ENCODE measurements at places on chromosomes 1 and 21.

- H3K4me1 ChIP-seq, result no peaks in the 10 kb centered on the region
- H3K4me3 ChIP-seq, result no peak overlapping the region
- H3K27me3 ChIP-seq, result no peaks in the 10 kb centered on the region
- H3K27ac ChIP-seq, result no peak overlapping the region
Measured at GRCh38 chr1:193525917-193526710, 339.7 kb upstream of the B3GALT2 start.

GRCh38 chr1:1436630-1437032 is 1.1 kb downstream of the VWA1 start:
- H3K4me3 ChIP-seq, result peak overlapping the region; percentile 73
- H3K27ac ChIP-seq, result peak overlapping the region; percentile 28
- peaks cover 3% of the 10 kb centered on the region for H3K36me3 ChIP-seq

DNA sequence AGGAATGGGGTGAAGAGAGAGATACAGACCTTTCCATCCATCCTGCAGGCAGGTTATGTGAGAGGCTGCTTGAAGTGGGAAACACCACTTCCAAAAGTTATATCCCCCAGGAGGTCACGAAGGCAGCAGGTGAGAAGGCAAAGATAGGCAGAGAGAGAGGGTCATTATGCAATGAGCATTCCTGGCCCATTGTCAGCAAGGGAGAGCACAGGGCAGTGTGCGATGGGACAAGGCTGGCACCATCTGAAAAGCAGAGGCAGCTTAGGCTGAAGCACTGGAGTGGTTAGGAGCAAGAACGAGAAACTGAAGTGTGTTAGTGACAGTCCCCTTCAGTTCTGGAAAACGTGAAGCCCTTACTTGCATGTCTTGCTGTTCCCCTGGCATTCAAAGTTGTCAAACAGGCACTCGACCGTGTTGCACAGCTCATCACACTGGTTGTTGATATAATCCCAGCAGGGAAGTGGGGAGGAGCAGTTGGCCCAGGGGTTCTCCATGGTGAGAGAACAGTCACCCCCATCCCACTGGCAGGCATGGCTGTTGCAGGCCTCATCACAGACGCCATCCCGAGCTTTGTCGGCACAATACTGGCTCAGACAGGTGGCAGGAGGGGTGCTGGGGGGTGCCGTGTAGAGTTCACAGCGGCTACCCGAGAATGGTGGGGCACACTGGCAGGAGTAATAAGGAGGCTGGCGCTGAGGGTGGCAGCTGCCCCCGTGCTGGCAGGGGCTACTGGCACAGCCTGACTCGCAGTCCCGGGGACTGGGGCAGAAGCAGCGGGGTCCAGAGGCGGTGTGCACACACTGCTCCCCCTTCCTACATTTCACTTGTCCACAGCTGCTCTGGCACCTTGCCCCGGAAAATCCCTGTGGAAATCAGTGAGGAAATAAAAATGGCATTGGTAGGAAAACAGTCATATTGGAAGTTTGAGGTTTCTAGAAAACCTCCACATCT is 28.9 kb upstream of the ADAM30 start:
- no peak overlapping the region for H3K27ac ChIP-seq
- no peak overlapping the region for H3K4me3 ChIP-seq
- no peak for DNase-seq
- peaks cover 91% of the 10 kb centered on the region for H3K36me3 ChIP-seq

GRCh38 chr21:34909492-34910292 is 139.4 kb downstream of the RUNX1 start:
- H3K27me3 ChIP-seq, result no peaks in the 10 kb centered on the region
- peaks cover 6% of the 10 kb centered on the region for H3K4me1 ChIP-seq
- no peak overlapping the region for H3K4me3 ChIP-seq
- H3K36me3 ChIP-seq, result no peaks in the 10 kb centered on the region
- DNase-seq, result no peak
- no peak overlapping the region for H3K27ac ChIP-seq

DNA sequence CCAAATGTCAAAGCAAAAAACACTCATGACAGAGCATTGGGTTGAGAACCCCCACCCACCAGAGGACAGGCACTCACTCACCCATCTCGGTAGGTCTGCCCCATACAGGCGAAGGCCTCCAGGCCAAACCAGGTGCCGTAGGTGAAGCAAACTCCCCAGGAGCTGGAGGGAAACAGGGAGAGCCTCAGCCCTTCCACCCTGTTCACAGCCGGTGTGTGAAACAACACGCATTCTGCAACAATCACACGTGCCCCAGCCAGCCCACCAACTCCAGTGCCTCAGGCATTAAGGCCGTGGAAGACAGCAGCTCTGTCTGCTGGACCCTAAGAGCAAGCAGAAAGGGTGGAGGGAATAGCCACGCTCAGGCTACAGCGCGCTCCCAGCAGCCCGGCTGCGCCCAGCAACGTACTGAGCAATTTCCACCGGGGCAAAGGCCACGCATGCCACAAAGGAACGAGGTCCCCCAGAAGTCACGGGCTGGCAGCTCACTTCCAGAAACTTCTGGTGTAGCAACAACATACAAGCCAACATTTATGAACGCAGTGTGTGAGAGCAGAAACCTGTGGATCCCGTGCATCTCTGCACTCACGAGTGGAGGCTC is 11.4 kb upstream of the SPATC1L start:
- H3K27me3 ChIP-seq, result no peaks in the 10 kb centered on the region
- peaks cover 32% of the 10 kb centered on the region for H3K36me3 ChIP-seq
- H3K4me1 ChIP-seq, result no peaks in the 10 kb centered on the region
- no peak overlapping the region for H3K4me3 ChIP-seq

GRCh38 chr1:10860682-10861081 is 64.2 kb upstream of the CASZ1 start:
- H3K4me1 ChIP-seq, result no peaks in the 10 kb centered on the region
- no peaks in the 10 kb centered on the region for H3K36me3 ChIP-seq
- H3K27ac ChIP-seq, result no peak overlapping the region
- no peak overlapping the region for H3K4me3 ChIP-seq
- no peak for DNase-seq

- no peaks in the 10 kb centered on the region for H3K36me3 ChIP-seq
- no peak overlapping the region for H3K27ac ChIP-seq
- no peak for DNase-seq
- no peaks in the 10 kb centered on the region for H3K4me1 ChIP-seq
- no peak overlapping the region for H3K4me3 ChIP-seq
Measured at GRCh38 chr1:80083892-80084291, 1077.4 kb upstream of the ADGRL4 start.

DNA sequence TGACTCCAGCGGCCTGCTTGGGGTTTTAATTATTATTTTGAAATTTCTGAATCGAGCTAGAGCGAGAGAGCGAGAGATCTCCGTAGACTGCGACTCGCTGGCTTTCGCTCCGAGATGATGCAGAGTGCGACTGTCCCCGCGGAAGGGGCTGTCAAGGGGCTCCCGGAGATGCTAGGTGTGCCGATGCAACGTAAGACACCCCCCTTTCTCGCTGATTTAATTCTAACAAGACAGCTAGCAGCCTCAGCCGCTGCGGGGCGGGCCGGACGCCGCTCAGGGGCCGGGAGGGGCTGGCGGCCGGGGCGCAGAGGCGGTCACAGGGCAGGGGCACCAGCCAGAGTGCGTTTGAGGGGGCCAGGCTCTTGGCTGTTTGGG is 339 bp downstream of the LHX4 start:
- no peaks in the 10 kb centered on the region for H3K36me3 ChIP-seq
- H3K4me3 ChIP-seq, result peak overlapping the region; percentile 69
- no peak overlapping the region for H3K27ac ChIP-seq

DNA sequence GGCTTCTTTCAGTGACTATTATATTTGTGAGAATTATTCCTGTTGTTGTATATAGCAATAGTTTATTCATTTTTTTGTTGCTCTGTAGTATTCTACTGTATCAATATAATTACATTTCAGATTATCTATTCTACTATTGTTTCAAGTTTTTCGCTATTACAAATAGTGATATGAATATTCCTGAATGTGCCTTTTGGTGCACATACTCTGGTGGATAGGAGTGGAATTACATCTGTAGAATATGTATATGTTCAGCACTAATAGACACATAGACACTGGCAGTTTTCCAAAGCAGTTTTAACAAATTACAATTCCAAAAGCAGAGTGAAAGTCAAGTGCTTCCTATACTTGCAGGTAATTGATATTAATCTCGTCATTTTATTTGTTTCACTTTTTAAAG is 696.2 kb upstream of the PRMT6 start:
- no peaks in the 10 kb centered on the region for H3K36me3 ChIP-seq
- DNase-seq, result no peak
- H3K4me3 ChIP-seq, result no peak overlapping the region
- no peak overlapping the region for H3K27ac ChIP-seq

DNA sequence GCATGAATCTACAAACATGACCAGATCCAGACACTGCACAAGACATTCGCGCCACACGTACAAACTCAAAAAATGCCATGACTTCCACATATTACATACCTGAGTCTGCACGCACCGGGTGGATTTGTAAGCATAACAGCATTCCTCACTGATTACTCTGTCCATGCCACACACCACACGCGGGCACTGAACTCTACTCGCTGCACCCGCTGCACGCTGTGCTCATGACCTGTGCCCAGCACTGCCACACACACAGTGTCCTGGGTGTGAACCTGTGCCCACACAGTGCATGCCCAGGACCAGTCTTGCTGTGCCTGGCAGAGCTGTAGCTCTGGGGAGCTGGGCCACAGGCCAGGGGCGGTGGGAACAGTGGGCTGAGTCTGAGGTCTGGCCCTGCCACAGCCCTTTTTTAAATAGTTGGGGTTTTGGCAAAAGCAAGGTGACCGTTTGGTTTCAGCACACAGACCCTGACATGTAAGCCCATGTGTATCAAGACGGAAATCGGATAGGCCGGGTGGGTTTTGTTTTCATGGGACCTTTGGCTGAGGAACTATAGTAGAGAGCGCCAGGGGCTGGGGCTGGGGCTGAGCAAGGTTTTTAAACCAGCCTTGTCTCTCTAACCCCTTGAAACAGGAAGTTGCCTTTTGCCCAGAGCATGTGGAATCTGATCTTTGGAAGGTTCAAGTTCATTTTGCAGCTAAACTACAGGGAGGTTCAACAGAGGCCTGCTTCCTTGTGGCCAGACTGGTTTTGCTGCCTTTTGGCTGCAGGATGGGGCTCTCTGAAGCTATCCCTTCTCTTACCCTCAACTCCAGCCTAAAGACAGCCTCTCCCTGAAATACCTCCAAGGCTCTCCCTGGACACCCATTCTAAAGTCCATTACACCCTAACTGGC is 12.3 kb upstream of the GOLT1A start:
- no peak for DNase-seq
- H3K36me3 ChIP-seq, result peaks cover 31% of the 10 kb centered on the region
- no peak overlapping the region for H3K4me3 ChIP-seq
- peak overlapping the region; percentile 85 for H3K27ac ChIP-seq
- peaks cover 11% of the 10 kb centered on the region for H3K4me1 ChIP-seq
